Activated naive CD4-positive, alpha-beta T cell treated with Interleukin-2 at 50 U/mL for 16 hours (primary cell): ENCODE measurements at places on chromosomes 2 and 18.

- no peak for DNase-seq
Measured at GRCh38 chr18:48715711-48716361, 177.0 kb downstream of the CTIF start.

- no peak for DNase-seq
Measured at GRCh38 chr2:113064898-113065297, 2.9 kb upstream of the IL1F10 start.

DNA sequence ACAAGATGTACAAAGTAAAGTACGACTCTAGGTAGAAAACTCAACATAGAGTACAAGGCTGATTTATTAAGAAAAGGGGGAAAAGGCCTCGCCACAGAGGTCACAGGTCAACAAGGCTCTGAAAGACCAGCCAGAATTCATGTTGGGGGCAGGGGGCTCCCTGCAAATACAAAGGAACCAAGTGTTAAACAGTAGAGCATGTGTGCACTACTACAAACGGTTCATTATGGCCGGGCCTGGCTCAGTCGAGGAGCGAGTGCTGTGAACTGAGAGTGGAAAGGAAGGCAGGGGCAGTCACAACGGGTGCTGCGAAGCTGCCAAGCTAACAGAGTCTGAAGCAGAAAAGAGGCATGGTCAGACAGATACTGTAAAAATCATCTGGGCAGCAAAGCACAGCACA, 77.1 kb downstream of the MBOAT2 start:
- DNase-seq = no peak

- no peak for DNase-seq
Measured at GRCh38 chr2:103847276-103847675, 1006.6 kb upstream of the POU3F3 start.

GRCh38 chr2:46278952-46279351, 18.3 kb upstream of the EPAS1 start:
- DNase-seq = no peak

DNA sequence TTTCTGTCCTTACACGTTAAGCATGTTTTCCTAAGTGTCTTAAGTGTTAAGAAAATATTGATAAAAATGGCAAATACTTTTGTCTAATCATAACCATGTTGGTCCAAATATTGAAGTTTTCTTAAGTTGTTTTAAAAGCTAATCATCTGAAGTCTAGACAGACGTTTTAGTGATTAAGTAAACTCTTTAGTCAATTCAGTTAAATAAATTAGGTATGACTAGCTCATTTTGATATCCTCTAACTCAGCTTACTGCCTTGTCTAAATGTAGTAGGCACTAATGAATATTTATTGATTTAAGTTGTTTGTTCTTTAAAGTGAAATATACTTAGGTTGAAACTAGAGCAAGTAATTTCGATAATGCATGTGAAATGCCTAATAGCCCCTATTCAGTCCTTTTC, 471.8 kb upstream of the CHST9 start:
- DNase-seq = no peak

DNA sequence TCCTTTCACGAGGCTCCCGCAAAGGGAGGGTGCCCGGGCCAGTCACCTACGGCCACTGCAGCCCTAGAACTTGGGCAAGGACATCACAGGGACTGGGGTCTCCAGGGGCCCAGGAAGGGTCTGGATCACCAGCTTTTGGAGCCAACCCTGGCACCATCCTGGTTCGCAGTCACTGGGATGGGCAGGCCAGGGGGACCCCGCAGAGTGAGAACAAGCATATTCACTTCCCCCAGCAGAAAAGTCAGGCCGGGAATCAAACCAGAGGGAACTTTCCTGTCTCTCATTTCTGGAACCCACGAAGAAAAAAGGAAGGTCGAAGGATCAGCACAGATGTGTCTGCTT, 15.4 kb downstream of the SMAD7 start:
- DNase-seq = no peak
